Mesendoderm (in vitro differentiated cells): ENCODE measurements at places on chromosomes 2 and 18.

DNA sequence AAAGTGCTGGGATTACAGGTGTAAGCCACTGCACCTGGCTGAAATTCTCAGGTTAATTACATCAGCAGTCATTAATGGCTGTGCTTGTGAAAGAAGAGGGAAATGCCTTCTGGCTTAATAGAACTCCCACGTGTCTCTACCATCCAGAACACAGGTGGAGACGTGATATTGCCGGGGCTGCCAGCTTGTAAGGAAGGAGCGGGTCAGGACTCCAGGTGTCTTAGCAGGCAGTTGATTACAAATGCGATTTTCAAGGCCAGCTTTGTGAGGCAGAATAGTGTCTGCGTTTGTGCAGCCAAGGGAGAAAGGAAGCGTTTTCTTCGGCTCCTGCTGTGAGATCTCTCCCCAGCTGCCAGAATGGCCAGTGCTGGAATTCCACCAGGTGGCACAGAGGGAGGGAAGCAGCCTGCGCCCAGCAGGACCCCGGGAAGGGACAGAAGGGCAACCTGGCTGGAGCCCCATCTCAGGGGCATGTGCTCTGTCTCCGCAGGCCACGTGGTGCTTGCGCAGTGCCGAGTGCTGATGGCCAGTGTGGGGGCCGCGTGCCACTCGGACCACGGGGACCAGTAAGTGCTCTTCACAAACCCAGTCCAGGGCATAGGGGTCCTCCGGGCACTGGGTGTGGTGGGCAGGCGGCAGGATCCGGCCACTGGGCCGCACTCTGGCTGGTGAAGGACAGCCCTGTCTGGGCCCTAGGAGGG is 3.7 kb upstream of the ESPNL start:
- no peak overlapping the region for H3K4me3 ChIP-seq
- H3K36me3 ChIP-seq: peaks cover 2% of the 10 kb centered on the region
- no peaks in the 10 kb centered on the region for H3K4me1 ChIP-seq
- H3K27ac ChIP-seq: no peak overlapping the region
- no peak for DNase-seq

- H3K4me3 ChIP-seq: peak within 1 kb of the TSS; percentile 70
- peaks cover 25% of the 10 kb centered on the region for H3K27me3 ChIP-seq
- H3K4me1 ChIP-seq: peaks cover 4% of the 10 kb centered on the region
- no peak for DNase-seq
- H3K36me3 ChIP-seq: no peaks in the 10 kb centered on the region
- no peak within 1 kb of the TSS for H3K27ac ChIP-seq
Measured at GRCh38 chr2:45651415-45652089, at the start of gene PRKCE. PRKCE (plus strand) TSS chr2:45651675.

DNA sequence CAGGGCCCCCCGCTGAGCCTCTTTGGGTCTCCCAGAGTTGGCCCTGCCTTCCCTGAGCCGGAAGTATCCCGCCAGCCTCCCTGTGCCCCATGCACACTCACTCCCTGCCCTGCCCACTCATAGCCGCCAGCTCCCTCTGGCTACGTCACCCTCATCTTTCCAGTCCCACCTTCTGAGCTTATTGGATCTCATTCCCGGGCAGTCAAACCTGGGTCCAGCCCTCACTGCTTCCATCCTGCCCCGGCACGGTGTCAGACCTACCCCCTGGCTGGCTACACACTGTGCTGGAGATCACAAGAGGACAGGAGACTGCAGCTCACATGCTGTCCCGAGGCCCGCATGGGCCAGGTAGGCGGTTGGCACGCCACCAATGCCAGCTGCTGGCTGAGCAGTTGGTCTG is 147.2 kb downstream of the ASB1 start:
- H3K36me3 ChIP-seq: no peaks in the 10 kb centered on the region
- no peak overlapping the region for H3K27ac ChIP-seq
- DNase-seq: no peak
- no peaks in the 10 kb centered on the region for H3K27me3 ChIP-seq
- H3K4me3 ChIP-seq: no peak overlapping the region

GRCh38 chr2:71905205-71905604 is 242.5 kb downstream of the CYP26B1 start:
- no peaks in the 10 kb centered on the region for H3K4me1 ChIP-seq
- H3K27ac ChIP-seq: no peak overlapping the region
- H3K27me3 ChIP-seq: no peaks in the 10 kb centered on the region
- no peaks in the 10 kb centered on the region for H3K36me3 ChIP-seq
- DNase-seq: no peak

DNA sequence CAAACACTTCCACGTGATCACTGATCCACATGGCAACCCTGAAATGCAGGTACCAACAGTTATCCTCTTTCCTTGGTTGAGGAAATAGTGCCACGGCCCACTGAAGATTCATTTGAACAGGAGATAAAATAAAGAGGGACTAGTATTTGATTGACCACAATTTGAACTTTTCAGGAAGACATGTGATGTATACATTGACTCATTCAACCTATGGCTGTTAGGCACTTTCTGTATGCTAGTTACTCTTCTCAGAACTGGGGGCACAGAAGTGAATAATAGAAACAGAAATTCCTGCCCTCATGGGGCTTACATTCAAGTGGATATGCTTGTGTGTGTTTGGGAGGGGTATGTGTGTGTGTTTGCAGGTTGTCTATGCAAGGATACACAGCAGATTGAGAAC is 199.6 kb downstream of the PRKCE start:
- H3K4me1 ChIP-seq: no peaks in the 10 kb centered on the region
- no peak for DNase-seq
- H3K27ac ChIP-seq: no peak overlapping the region
- no peaks in the 10 kb centered on the region for H3K36me3 ChIP-seq

DNA sequence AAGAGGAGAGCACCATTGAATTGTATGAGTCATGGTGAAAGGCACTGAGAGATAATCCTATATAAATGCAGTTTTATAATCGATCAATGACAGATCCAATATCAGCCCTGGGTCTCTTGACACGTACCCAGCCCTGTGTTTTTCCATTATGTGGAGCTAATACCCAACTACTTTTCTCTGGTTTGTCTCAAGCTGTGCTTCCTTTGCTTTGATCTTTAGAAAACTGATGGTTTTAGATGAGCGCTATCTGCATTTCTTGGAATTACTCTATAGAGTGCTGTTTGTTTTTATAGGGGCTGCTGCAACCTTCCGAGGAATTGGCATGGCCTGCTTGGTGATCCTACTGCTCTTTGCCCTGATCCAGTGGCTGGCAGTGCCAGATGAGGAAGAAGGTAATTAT is 45.0 kb downstream of the NEMP2 start:
- no peak overlapping the region for H3K27ac ChIP-seq
- no peaks in the 10 kb centered on the region for H3K4me1 ChIP-seq
- H3K36me3 ChIP-seq: no peaks in the 10 kb centered on the region
- DNase-seq: no peak
- no peaks in the 10 kb centered on the region for H3K27me3 ChIP-seq

DNA sequence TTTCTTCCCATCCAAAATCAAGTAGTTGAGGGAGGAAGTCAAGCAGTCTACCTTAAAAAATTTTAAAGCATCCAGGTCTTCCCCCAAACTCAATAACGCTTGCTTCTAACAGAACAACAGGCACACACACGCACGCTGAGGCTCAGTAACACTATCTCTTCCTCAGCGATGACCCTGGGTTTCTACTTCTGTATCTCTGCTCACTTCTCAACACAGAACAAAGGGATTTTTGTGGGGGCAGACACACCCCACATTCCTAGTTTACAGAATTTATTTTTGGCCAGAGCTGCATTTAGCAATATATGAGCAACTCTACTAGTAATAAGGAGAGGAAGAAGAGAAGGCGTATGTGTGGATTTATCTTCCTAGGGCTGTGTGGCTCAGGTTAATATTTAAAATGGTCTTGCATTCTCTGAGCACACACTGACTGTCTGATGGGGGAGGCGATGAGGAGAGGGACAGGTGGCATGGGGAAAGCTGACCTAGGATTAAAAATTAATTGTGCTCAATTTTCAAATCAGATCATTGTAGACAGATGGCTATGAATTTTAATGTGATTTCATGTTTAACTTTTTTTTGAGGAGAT is 71.3 kb upstream of the PPM1B start:
- no peaks in the 10 kb centered on the region for H3K27me3 ChIP-seq
- no peak for DNase-seq
- no peak overlapping the region for H3K4me3 ChIP-seq
- no peak overlapping the region for H3K27ac ChIP-seq
- H3K4me1 ChIP-seq: no peaks in the 10 kb centered on the region
